ENCODE measurements at places on chromosomes 3 and 15.

DNA sequence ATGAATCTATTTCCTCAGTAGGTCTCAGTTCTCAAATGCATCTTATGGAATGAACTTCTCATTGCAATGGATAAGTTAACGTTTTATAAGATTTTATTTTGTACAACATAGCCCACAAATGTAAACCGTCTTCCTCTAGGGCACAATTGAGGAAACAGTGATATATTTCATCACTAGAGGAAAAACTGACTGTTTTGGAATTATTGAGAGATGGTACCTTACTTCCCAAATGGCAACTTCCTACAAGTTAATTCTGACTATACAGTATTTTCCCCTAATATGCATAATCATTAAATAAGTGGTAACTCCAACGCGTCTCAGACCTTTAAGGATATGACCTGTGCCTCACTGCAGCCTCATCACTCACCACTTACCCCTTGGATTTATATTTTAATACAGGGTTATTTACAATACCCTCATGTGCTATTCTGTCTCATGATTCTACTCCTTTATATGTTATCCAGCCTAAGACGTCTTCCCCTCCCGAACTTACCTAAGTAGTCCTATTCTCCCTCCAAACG lies 13.3 kb downstream of the GABPB1 start:
- no peak for DNase-seq

- DNase-seq: no peak
These were observed 136.8 kb upstream of the ANKRD28 start for GRCh38 chr3:15934389-15935195.

- no peak for DNase-seq
These were observed 41.0 kb downstream of the CD200 start for GRCh38 chr3:112373924-112374323.

DNA sequence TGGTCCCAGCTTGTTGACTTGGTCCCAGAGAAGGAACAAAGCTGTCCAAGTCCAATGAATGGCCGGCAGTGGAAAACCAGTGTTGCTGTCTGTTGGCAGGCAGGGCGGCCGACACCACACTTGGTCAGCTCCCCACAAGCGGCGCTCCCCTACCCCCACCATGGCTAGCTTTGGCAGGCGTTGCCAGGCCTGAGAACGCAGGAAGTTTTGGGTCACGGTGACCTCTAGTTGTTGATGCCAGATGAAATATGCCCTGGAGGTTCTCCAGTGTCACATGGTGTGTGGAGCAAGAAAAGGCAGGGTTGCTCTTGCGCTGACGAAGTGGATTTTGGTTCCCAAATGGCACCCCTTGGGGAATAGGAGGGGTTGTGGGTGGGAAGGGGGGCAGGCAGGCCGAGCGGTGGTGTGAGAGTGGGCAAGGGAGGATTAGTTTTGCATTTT lies 72.7 kb upstream of the TPRG1 start:
- DNase-seq: no peak

- DNase-seq: no peak
These were observed 552.5 kb upstream of the NECTIN3 start for GRCh38 chr3:110519071-110519470.

- DNase-seq: no peak
These were observed 218.2 kb downstream of the ADAMTS17 start for GRCh38 chr15:100123611-100124010.

DNA sequence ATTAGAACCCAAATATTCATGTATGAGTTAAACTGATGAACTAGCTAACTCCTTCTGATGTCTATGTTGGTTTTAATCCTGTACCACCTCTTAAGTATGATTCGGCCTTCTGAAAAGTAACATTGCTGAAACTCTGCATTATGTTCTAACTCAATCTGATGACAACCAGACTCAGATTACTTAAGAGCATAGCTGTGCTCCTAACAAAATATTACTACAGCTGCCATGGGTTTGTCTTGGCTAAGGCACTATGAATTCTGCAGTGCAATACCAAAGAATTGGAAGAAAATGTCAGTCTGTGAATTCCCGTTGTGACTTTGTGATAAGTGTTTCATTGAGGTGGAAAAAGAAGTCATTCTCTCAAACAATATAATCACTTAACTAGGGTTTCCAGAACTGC lies 224.4 kb downstream of the ZMAT3 start:
- DNase-seq: no peak

DNA sequence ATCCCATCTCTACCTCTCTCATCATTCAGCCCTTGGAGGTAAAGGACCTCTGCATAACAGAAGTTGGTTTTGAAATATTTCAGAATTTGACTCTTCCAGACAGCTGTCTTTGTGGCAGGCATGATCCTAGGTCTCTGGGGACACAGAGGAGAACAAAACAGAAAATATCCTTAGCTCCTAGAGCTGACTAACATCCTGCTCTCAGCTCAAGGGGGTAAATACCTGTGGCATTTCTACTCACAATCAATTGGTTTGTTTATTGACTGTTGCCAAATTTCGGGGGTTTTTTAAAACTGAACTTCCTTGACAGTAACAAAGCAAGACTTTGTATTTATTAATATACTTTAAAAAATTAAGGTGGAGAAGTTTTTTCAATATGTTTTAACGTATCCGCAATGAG lies 78.8 kb downstream of the EOMES start:
- no peak for DNase-seq

- DNase-seq: no peak
These were observed 149.5 kb downstream of the PLCH1 start for GRCh38 chr3:155595371-155595770.
